ENCODE measurements at places on chromosomes 3 and 15. TPM values are rescaled to one million over a fixed set of nuclear protein-coding genes. Genes with fewer than 3 reads are reported as not detected.

The SLC22A14 gene
- not detected for total RNA-seq

The TLR9 gene
- total RNA-seq: not detected

The PLA1A gene
- 15.0 TPM for total RNA-seq

The C3orf85 gene
- not detected for total RNA-seq

The PPP1R14D gene
- total RNA-seq: not detected

- H3K27ac ChIP-seq: no peak overlapping the region
- no peaks in the 10 kb centered on the region for H3K27me3 ChIP-seq
- H3K4me3 ChIP-seq: no peak overlapping the region
- H3K4me1 ChIP-seq: no peaks in the 10 kb centered on the region
These were observed 94.3 kb upstream of the CHMP2B start for GRCh38 chr3:87132801-87133200.

DNA sequence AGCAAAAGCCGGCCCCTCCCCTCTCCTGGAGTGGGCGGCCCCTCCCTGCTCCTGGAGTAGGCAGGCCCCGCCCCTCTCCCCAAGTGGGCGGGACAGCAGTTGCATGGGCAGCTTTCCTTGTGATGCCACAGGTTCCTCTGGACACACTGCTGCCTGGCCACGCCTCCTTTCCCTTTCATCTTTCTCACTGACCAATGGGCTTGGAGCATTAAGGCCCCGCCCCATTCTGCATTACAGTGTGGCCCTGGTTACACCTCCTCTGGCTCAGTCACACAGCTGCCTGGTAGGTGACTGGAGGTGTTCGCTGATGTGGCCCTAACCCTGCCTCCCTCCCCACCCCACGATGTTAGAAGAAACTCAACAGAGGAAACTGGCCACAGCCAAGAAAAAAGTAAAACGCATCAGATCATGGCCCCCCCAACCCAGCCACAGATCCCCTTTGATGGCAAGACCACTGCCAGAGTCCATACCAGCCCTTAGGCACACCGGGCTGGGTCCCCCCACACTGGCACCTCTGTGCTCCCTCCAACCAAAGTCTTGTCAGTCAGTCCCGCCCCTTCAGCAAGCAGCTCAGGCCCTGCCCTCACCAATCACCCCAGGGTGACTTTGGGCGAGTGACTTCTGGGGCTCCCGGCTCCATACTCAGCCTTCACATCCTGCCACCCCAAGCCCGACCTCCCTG lies 84.3 kb downstream of the ADAMTS7 start:
- no peaks in the 10 kb centered on the region for H3K36me3 ChIP-seq
- DNase-seq: no peak
- no peak overlapping the region for H3K27ac ChIP-seq
- H3K27me3 ChIP-seq: no peaks in the 10 kb centered on the region

GRCh38 chr3:99765042-99765942 lies 52.4 kb upstream of the CMSS1 start:
- DNase-seq: no peak
- H3K36me3 ChIP-seq: peaks cover 14% of the 10 kb centered on the region
- H3K27ac ChIP-seq: no peak overlapping the region
- H3K4me1 ChIP-seq: peaks cover 6% of the 10 kb centered on the region
- H3K4me3 ChIP-seq: no peak overlapping the region
- no peaks in the 10 kb centered on the region for H3K27me3 ChIP-seq

DNA sequence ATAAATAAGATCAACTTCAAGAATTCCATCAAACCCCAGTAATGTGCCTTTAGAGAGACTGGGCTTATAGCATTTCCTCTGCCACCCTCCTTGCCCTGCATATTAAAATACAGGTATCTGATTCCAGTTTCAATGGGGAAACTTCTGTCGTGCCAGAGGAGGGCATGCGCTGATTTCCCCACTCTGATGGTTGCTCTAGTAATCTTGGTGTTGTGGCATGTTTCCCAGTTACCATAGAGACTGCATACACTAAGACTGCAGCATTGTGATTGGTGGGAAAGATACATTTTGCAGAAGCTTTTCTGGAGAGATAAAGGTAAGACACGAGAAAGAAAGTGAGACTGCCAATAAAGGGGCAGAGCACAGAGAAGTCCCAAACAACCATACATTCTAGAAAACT lies 225.6 kb downstream of the TIGIT start:
- no peaks in the 10 kb centered on the region for H3K27me3 ChIP-seq
- H3K36me3 ChIP-seq: no peaks in the 10 kb centered on the region
- no peak for DNase-seq
- no peaks in the 10 kb centered on the region for H3K4me1 ChIP-seq
- no peak overlapping the region for H3K4me3 ChIP-seq
- H3K27ac ChIP-seq: no peak overlapping the region

- H3K36me3 ChIP-seq: no peaks in the 10 kb centered on the region
- peak overlapping the region; percentile 39 for H3K27ac ChIP-seq
- H3K4me3 ChIP-seq: no peak overlapping the region
- peaks cover under 1% of the 10 kb centered on the region for H3K4me1 ChIP-seq
These were observed 420.9 kb downstream of the LPP start for GRCh38 chr3:188574885-188575284.

DNA sequence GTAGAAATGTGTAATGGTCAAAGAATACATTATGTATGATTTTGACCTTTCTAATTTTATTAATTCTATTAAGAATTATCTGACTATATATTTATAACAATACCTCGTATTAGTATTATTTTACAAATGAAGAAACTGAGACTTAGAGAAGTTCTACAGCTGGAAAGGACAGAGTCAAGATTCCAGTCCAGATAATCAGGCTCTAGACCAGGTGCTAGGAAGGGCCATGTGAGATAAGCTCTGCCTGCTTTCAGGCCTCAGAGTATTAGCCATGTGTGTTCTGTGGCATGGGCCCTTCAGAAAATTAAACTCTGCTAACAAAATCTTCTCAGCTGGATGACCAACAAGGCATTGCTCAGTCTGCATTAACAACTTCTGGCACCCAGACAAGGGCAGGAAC lies 87.5 kb downstream of the CD200R1L start:
- DNase-seq: no peak
- no peaks in the 10 kb centered on the region for H3K27me3 ChIP-seq
- H3K4me3 ChIP-seq: no peak overlapping the region
- H3K36me3 ChIP-seq: no peaks in the 10 kb centered on the region
